ENCODE measurements at places on chromosomes 12 and 14.

- DNase-seq = peak; percentile 40
These were observed 118.7 kb downstream of the KSR2 start for GRCh38 chr12:117850048-117850447.

- no peak for DNase-seq
These were observed 311.7 kb downstream of the ACSS3 start for GRCh38 chr12:81389550-81390099.

GRCh38 chr14:62123961-62124360, 361.7 kb downstream of the SNAPC1 start:
- no peak for DNase-seq

DNA sequence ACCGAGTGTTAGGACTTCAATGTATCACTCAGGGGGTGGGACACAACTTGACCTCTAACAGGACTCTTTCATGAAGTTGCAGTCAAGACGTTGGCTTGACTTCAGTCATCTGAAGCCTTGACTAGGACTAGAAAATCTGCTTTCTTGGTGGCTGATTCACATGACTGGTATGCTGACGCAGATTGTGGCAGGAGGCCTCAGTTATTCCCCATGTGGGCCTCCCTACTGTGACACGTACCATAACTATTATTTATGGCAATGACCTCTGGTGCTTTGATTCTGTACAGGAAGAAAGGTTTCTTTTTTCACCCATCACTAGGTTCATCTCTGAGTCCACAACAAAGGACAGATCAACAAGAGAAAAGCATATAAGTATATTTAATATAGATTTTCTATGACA, 270.4 kb downstream of the NEDD1 start:
- DNase-seq = peak; percentile 4

DNA sequence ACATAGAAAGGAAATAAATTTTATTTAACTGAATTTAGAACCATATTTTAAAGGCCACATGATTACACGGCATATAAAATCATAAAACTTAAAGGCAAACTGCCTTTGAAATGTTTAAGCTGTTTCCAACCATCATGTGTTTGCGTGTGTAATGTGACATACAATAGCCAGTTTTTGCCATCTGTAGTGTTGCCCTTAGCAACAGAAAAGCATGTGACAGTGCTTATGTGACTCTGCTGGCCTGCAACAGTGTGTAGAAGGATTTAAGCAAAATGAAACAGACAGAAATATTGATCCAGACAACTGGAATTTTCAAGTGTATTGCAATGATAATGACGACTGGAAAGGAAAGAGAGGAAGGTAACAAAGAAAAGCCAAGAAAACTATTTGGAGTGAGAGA, 49.5 kb downstream of the TSPAN19 start:
- DNase-seq = no peak

GRCh38 chr14:84555493-84555892, 974.5 kb upstream of the FLRT2 start:
- no peak for DNase-seq

DNA sequence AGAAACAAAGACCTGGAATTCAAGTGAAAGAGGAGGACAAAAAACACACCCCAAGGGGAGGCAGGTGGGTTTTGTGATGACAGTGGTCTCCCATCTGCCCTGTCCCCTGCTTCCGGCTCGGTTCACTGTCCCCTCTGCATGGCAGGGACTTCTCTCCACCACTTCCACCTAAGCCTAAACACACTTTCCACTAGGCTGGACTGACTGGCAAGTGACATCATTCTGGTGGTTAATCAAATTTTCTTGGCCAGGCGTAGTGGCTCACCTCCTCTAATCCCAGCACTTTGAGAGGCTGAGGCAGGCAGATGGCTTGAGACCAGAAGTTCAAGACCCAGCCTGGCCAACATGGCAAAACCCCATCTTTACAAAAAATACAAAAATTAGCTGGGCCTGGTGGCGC, 11.9 kb downstream of the PLEKHG6 start:
- no peak for DNase-seq

DNA sequence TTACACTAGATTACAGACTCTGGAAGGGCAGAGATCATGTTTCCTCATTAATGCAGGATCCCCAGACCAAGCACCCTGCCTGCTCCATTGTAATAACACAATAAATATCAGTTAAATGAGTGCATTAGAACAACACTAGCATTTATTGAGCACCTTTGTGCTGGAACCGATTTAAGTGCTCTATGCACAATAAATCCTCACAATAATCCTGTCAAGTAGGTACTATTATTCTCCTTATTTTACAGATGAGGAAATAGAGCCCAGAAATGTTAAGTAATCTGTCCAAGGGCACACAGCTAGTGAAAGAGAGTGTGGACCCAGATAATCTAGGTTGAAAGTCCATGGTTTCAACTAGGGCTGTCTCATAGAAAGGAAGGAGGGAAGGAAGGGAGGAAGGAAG, 69.8 kb downstream of the MAP1LC3B2 start:
- no peak for DNase-seq
